ENCODE measurements at places on chromosomes 2 and 18.

DNA sequence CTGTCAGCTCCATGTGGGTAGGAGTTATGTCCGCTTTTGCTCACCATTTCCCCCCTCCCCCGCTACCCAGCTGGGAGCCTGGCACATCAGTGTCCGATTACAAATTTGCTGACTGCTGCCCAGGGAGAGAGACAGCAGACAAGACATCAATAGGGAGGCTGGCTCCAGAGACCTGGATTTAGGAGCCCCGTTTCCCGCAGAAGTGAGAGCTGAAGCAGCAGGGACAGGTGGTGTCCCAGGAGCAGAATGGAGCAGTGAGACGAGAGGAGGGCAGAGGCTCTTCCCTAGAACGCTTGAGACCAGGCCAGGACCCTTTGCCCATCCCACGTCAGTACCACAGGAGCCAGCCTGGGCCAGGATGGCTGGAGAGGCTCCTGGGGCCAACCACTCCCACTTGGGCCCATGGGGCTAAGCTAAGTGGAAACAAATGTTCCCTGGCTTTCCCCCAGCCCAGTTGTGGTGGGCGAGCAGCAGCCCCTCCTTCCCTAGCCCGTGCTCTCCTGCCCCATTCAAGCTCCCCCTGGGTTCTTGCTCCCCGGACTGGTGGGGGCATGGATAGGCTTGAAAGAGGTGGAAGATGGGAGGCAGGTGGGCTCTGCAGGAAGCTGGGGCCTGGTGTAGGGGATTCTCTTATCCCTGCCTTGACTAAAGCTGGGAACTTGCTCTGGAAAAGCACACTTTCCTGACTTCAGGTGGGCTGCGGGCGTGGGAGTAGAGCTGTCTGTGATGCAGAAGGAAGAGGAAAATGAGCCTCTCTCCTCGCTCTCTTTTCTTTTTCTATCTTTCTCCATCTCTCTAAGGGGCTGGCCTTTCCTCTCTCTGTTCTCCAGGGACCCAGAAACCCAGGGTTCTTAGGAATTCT is 4.1 kb upstream of the WNT6 start:
- no peak for DNase-seq

- DNase-seq: no peak
Measured at GRCh38 chr2:43317680-43318079, 91.3 kb upstream of the ZFP36L2 start.

- no peak for DNase-seq
Measured at GRCh38 chr2:54403512-54404238, 52.5 kb upstream of the SPTBN1 start.

DNA sequence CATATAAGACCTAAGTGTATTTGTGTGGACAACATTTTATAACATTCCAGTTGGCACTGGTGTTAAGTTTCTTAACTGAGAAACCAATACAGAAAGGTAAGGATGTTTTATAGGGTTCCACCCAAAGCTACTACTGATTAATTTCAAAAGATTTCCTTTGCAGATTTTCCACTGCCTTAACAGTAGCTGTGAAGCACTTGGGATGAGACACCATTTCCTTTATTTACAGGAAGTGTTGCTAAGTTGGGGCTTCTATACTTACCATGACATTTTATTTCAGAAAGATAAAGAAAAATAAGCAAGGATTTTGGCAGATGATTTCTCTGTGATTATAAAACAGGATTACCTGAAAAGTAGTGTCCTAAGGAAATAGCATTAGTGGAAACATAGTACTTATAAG is 234.3 kb downstream of the CALCRL start:
- no peak for DNase-seq

- no peak for DNase-seq
Measured at GRCh38 chr18:69226971-69227370, 173.7 kb upstream of the DOK6 start.

DNA sequence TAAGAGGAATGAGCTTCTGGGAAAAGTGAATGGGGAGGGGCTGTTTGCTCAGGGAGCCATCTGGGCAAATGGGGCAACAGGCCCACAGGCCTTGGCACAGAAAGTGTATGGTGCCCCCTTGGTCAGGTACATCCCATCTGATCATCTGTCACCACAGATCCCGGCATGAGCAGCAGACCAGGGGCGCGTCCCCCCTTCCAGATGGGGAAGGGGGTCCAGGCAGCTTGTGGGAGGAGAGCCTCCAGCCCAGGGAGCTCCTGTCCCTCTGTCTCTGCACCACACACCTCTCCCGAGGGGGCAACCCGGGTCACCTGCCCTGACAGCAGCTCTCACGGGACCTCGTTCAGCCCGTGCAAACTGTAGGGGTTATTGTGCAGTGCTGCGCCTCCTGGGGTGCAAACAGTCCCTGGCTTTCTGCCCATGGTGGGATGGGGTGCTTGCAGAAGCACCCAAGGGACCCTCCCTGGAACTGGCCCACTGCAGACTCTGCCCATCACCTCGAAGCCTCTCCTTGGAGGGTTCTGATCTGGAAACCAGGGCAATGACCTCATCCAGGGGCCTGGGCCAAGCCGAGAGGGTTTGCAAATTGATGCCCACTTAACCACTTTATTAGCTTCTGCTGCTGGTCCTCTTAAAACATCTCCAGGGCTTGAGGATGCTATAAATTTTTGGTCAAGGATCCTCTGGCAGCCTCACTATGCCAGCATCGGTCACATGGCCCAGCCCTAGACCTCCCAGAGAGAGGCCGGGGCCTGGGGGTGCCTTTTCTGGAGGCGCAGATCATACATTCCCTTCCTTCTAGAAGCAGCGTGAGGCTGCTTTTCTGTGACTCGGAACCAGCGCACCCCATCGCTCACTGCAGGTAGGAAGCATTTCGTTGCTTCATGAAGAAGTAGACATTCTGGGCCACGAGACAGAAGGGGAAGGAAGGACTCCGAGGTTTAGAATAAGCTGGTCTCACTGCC is 7.6 kb upstream of the BOK start:
- no peak for DNase-seq

DNA sequence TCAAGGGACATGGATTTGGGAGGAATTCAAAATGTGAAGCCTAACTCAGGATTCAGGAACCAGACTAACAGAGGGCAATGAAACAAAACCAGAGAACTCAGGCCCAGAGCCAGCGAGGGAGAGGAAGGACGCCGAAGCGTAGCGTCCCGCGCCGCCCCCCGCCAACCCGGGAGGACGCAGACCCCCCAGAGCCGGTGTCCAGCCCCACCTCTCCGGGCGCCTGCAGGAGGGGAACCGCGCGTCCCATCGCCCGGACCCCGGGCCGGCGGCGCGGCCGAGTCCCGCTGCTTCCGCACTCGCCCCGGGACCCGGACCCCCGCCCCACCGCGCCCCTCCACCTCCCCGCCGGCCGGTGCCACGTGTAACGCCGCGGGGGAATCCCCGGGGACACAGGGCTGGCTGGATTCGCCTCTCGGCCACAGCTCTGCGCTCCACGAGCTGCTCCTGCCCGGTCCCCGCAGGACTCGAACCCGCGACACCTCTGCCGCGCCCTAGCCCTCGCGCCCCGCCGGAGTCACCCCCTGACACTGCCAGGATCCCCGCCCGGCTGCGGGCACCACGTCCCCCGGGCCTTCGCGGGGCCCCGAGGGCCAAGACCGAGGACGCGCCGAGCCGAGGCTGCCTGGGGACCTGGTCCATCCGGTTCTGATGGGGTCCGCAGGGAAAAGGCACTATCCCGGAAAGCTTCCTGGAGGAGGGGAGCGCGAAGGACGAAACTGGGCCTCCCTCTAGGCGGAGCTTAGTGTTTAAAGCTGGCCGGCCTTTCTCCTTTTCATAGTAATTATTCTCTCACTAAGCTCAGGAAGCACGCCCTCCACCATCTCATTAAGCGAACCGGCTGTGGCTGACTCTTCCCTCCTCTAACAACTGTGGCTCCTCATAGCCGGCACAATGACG is 40.4 kb upstream of the FAM124B start:
- no peak for DNase-seq
